ENCODE measurements at places on chromosomes 16 and 17.

GRCh38 chr16:67833030-67833414 is 9.1 kb upstream of the THAP11 start:
- no peak for DNase-seq

DNA sequence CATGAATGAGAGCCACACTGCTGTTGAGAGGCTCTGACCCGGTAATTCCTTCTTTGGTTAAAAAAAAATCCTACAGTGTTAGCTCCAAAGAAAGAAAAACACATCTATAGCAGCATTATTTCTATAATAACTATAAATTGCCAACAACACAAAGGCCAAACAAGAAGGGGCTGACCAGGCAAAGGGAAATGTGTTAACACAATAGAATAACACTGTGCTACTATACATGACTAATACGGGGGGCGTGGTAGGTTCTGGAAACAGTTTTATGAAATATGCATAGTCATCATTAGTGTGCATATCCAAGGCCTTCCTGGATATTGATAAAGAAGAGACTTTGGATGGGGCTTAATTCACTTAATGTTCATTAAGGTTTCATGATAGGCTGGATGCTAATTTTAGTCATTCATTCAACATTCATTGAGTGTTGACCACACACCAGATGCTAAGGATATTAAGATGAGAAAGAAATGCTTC is 50.0 kb upstream of the CCL1 start:
- DNase-seq = no peak

GRCh38 chr16:88132836-88133506 is 181.7 kb downstream of the BANP start:
- no peak for DNase-seq

GRCh38 chr17:83064021-83064731 is 15.2 kb upstream of the METRNL start:
- DNase-seq = no peak

GRCh38 chr16:25563700-25564099 is 128.1 kb upstream of the HS3ST4 start:
- no peak for DNase-seq

- no peak for DNase-seq
Observed at GRCh38 chr16:3065069-3065741, at the start of gene IL32. Gene IL32 (plus strand): TSS chr16:3065640. CDS start chr16:3065812, 172 bp downstream.

DNA sequence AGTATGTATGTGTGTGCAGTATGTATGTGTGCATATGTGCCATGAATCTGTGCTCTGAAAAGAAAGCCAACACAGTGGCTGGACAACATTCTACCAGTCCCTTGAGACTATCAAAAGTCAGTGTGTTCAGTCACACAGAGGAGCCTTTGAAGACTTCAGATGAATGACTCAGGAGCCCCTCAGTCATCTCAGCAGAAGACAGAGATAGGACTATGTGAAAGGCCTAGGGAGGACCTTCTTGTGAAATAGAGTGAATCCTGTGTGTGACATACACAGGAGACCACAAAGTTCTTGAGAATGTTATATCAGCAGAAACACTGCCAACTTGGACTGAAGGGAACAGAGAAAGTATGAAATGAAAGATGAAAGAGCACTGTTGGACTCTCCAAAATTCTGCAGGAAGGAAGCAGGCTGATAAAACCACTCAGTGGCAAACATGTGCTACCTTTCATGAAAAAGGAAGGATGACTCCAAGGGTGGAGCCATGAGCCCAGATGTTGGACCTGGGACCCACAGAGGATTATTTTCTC is 108.4 kb downstream of the METRNL start:
- DNase-seq = no peak

DNA sequence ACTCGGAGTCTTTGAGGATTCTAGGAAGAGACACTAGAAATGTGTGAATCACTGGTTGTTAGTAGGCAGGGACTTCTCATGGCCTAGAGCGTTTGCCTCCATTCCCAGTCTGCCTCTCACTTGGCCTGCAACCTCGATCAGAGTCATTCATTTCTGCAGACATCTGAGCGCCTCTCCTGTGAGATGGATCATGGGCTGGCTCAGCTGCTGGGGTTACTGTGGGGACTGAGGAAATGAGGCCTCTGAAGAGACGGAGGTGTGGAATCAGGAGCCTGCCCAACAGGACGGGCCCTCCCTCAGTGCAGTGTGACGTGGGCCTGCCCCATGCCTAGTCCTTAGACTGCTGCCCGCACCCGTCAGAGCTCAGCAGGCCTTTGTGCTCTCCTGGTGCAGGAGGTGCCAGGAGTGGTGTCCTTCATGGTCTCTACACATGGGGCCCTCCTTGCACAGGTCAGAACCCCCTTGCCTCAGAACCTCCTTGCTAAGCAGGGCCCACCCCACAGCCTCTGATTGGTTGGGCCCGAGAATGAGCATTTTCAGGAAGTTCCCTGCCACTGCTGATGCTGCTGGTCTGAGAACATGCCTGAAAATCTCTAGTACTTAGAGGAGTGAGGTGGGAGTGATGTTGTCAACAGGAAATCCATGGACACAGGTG is 99.4 kb downstream of the NPIPB11 start:
- no peak for DNase-seq

DNA sequence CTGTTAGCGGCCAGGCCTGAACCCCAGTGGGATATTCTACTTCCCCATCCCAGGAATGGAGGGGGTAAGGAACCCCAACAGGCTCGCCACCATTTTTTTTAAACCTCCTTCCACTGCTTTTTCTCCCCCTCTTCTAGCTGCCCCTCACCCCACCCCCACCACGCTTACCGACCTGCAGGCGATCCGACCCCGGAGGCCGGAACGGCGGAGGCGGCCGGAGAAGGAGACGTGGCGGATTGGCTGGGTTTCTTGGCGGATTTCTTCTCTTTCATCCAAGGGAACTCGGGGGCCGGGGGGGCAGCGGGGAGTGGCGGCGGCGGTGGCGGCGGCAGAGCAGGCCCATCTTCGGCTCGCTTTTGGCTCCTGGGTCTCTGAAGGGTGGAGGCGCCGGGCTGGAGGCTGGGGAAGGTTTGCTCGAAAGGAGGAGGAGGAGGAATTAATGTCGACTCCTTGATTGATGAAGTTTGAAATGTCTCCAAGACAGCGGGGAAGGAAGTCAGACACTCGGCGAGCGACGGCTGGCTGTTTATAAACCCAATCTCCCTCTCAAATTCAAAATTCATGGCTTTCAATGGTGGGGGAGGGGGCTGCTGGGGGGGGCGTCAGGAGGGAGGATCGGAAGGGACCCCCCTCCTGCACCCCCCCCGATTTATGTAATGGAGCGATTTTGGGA is 424 bp downstream of the HOXB2 start:
- peak; percentile 70 for DNase-seq

DNA sequence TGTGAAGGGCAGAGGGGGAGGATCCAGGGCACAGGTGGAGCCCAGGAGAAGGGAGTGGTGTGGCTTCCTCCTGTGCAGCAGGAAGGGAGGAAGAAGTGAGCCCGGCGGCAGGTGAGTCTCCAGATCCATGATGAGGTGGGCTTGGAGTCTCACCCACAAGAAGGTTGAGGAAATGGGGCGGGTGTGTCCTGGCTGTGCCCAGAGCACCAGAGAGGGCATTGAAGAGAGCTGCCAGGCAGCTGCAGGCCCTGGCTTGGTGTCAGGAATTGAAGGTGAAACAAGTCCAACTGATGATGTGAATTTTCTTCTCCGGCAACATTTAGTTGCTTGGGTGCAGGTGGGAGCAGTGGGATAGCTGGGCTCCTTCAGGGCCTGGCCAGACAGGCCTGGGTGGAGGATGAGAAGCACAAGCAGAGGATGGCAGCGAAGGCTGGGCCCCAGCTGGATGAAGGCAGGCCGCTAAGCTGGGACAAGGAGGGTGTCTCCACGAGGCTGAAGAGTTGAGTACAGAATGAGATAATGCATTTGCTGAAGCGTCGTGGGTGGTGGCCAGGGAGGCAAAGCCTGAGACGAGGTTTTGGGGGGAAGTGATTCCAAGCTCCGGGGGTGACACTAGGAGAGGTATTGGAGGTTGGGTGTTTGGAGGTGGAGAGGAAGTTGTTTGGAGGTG is 18.3 kb downstream of the NT5M start:
- DNase-seq = no peak

GRCh38 chr16:25996052-25996451 is 304.3 kb downstream of the HS3ST4 start:
- DNase-seq = no peak

- no peak for DNase-seq
Observed at GRCh38 chr16:88978608-88979346, 1.8 kb upstream of the CBFA2T3 start.

DNA sequence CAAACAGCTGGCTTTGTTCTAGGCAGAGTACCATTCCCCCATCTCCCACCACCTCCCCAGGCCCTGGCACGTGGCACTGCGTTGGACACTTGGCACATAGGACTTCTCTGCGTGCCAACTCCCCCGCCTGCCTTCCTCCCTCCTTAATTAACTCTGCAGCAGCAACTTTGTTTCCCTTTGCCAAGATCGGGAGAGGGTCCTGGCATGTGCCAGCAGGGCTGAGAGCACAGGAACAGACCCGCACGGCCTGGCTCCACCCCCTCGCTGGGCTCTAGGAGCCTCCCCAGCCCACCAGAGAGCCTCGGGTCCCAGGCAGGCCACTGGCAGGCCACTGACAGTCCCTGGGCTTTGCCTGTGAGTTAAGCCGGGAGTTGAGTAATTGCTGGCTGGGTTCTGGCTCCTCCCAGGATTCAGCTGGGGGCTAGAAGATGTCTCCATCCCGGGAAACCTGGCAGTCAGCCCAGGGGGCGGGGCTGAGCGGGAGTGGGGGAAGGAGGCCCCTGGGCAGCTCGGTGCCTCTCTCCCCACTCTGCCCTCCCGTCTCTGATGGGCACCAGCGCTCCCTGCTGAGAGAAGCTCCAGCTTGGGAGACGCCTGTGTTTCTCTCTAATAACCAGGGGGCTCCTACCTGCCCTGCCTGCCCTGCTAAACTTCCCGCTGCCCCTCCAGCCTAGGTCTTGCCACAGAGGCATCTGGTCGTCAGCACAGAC is 224.0 kb upstream of the TNRC6C start:
- DNase-seq = peak; percentile 47

DNA sequence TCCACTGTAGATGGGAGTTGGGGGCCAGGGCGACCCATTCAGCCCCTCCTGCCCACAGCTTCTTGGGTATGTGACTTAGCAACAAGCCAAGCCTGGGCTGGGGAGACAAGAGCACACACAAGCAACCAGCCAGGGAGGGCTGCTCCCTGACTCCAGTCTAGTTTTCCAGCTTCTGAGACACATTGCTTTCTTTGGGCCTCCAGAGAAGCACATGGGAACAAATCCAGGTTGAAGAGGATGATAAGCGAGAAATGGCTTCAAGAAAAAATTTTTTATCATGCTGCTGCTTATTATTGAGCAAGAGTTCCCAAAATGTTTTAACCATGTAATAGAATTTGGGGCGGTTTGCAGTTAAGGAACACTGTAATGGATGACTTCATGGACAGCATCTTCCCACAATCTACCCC is 173.7 kb downstream of the SOX9 start:
- no peak for DNase-seq

GRCh38 chr16:76780556-76780955 is 410.4 kb upstream of the MON1B start:
- no peak for DNase-seq

- no peak for DNase-seq
Observed at GRCh38 chr17:64291268-64291851, 28.3 kb upstream of the TEX2 start.

DNA sequence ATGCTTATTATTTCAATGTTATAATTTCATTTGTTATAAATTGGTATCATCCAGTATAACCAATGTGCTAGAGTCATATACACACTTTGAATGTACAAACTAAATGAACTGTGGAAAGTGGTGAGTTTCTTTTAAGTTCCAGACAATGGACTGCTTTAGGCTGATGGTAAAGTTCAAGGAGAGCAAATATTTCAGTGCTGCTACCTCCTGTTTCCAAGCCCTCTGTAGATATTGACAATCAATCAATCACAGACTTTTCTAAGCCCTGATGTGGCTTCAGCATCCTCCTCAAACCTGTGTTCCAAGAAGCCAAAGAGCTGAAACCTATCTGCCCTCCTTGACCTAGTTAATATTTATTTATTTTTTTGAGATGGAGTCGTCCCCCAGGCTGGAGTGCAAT is 28.2 kb upstream of the SREBF1 start:
- no peak for DNase-seq

- no peak for DNase-seq
Observed at GRCh38 chr16:50797456-50797855, 55.6 kb downstream of the CYLD start.

DNA sequence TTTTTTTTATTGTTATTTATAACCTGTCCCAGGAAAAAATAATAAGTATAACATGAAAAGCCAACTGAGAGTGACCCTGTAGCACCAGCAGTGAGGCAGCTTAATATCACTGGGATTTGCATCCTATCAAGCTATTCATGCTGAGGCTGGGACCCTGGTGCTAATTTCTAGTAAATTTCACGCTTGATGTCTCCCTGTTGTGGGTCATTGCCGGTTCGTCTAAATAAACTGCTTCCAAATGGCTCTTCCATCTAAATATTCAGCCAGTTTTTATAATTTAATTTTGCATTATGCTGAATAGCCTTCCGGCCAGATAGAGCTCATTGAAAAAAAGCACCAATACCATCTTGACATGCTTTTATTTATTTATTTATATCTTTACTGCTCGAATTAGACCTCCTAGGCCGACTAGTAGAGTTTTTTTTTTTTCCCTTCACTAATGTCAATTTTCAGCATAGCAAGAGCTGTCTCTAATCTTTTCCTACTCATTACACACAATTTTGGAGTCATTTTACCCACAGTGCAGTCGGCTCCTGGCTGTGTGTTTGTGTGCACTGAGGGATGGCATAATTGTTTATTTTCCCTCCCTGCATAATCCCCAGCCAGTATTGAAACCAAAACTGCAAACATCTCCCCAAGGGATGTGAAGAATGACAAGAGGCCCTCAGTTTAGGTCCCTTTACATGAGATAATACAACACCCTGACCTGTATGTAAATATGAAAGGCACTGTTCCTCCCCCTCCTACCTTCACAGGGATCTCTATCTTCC is 168.8 kb downstream of the AATF start:
- no peak for DNase-seq

DNA sequence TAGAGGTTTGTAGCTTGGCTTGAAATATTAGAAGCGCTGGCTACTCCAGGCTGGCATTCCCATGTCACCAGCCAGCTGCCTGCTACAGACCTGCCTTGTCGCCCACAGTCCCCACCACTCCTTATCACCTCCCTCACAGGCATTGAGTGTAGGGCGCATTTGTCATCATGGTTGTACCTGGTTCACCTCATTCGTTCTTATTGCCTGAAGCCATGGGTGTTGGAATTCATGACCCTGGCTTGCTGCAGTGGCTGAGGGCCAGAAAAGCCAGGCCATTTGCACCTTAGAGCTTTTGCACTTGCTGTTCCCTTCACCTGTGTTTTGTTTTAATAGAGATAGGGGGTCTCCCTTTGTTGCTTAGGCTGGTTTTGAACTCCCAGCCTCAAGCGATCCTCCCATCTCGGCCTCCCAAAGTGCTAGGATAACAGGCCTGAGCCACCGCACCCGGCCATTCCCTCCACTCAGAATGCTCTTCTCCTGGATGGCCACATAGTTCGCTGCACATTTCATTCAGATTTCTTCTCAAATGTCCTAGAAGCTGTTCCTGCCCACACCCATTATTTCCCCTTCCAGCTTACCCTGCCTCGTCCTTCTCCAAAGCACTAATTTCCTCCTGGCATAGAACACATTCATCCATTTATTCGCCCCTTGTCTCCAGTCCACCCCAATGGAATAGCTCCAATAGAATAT is 97.6 kb downstream of the C16orf78 start:
- DNase-seq = no peak

GRCh38 chr17:74843352-74843627 is 16.4 kb downstream of the GRIN2C start:
- DNase-seq = no peak

Data from WTC11 (cell line).